Progenitor cell of endocrine pancreas (in vitro differentiated cells): ENCODE measurements at places on chromosomes 11 and 22.

DNA sequence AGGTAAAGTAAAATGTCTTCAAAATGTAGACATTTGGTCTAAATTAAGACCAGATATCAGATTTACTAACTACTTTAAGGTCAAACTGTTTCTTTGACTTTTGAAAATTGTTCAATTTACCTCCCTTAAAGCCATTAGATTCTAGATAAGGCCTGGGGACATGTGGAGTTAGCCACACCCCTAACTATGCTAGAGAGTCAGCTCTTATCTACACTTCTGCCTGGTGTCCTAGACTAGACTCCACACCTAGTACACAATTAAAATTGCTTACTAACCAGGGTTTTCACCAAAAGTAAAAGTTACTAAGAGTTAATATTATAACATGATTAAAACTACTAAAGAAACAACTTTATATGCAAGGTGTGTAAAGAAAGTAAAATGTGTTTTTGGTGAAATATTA, 43.6 kb upstream of the DBX1 start:
- no peak for DNase-seq

DNA sequence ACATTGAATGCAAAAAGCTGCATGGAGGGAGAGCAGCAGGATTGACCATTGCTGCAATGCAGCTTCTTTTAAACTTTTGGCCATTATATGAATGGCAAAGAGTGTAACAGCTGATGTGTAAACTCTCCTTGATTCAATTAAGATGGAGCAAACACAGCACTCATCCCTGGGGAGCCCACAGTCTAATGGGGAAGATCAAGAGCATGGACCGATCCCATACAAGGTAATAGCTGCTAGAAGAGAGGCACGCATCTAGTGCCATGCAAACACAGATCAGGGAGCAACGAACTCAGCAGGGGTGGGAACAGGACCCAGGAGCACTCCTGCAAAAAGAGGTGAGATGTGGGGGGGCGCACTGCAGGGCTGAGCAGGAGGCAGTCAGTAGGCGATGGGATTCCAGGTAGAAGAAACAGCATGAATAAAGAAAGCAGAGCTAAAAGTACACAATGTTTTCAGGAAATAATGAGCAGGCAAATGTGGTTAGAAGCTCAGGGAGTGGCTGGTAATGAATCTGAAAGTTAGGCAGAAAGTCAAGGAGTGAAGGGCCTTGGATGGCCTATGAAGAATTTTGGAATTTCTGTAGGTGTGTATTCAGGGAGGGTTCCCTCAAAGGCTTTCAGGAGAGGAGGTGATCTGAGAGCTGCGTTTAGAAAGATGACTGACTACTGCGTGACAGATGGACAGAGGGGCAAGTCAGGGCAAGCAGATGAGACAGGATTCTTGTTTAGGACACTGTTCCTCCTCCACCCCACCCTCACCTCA, 17.2 kb upstream of the BMAL1 start:
- no peak for DNase-seq

DNA sequence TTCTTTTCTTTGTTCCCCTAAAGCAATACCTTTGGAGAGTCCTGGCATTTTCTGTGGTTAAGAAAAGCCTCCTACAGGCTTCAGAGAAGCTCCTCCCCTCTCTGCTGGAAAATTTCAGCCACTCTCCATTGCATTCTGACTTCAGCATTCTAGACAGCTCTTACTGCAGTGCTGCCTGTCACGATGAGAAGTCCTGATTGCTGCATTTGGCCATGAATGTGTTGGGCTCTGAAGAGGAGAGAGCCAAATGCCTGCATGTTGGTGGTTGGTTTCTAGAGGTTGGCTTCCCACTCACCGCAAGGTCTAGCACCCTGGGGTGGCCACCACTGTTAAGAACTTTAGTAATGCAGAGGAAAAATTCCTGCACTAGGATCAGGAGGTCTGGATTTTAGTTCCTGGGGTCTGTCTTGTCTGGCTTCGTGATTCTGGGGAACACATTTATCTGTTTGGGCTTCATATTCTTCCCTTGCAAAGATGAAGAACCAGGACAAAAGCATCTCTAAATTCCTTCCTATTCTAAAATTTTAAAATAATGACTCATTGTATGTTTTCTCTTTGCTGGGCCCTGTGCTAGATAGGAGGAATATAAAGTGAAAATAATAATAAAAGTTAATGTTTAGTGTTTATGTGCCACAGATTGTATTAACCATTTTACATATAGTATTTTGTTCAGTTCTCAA, 38.1 kb downstream of the COA4 start:
- DNase-seq = no peak

GRCh38 chr22:22547692-22548300, 11.3 kb downstream of the PRAME start:
- DNase-seq = no peak

- DNase-seq = peak; percentile 46
These were observed 90.6 kb downstream of the GAB4 start for GRCh38 chr22:16917144-16918003.

- no peak for DNase-seq
These were observed 6.4 kb downstream of the RBX1 start for GRCh38 chr22:40957601-40958000.

- no peak for DNase-seq
These were observed 197.8 kb upstream of the MTNR1B start for GRCh38 chr11:92771701-92772100.

DNA sequence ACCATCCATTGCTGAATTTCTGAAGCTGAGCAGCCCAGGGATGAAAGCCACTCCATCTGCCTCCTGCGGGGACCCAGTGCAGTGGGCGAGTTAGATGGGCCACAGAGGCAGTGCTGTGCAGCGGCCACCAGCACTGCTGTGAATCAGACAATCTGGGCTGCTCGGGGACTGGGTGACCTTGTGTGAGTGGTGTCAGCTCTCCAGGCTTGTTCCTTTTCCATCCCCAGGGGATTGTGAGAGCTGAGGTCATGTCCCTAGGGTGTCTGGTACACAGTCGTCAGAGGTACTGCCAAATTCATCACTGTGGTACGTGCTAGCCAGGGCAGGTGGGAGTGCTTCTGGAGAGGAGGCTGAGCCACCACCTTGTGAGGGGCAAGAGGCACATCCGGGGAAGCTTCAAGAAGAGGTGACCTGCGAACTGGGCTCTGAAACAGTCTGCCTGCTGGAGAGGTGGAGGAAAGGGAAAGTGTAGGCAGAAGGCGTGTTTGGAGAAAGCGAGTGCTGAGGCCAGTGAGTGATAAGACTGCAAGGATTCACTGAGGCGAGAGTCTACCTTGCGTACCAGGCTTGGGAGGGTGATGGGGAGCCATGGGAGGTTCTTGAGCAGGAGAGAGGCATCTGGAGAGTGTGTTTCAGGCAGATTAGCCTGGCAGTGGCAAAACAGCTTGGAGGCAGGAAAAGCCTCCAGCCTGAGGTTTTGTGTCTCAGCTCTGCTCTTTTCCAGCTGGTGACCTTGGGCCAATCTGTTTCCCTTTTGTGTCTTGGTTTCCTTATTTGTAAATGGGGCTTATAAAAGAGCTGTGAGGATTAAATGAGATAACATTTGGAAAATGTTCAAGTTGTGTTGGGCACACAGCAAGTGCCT, 22.7 kb downstream of the CACNA1I start:
- no peak for DNase-seq

DNA sequence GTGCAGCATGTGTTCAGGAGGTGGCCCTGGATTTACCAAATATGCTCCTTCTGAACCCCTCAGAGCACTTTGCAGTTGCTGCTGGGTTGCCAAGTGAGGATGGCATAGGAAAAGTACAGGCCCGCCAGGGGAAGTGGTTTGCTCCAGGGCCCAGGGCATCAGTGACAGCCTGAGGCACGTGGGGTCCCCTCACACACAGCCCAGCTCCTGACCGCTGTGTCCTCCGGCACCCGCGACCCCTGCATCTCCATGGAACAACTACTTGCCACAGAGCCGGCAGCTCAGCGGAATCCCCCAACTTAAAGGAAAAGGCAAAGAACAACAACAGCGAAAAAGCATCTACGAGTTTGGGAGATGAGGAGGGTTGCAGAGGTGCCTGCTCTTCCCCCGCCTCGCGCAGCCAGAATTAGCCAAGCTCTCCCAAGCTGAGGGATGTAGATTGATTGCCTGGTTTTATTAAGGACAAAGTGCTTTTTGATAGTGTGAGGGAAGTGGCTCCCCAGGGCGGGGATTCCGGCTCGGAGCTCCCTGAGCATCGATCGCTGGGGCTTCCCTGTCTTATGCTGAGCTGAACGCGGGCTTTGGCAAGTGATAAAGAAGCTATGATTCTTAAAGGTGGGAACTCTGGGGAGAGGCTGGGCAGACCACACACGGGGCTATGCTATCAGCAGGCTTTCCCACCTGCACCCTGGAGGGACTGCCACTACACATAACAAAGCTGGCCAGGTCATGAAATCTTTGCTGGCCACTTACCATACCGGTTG, 174.5 kb downstream of the CEP164 start:
- DNase-seq = no peak

DNA sequence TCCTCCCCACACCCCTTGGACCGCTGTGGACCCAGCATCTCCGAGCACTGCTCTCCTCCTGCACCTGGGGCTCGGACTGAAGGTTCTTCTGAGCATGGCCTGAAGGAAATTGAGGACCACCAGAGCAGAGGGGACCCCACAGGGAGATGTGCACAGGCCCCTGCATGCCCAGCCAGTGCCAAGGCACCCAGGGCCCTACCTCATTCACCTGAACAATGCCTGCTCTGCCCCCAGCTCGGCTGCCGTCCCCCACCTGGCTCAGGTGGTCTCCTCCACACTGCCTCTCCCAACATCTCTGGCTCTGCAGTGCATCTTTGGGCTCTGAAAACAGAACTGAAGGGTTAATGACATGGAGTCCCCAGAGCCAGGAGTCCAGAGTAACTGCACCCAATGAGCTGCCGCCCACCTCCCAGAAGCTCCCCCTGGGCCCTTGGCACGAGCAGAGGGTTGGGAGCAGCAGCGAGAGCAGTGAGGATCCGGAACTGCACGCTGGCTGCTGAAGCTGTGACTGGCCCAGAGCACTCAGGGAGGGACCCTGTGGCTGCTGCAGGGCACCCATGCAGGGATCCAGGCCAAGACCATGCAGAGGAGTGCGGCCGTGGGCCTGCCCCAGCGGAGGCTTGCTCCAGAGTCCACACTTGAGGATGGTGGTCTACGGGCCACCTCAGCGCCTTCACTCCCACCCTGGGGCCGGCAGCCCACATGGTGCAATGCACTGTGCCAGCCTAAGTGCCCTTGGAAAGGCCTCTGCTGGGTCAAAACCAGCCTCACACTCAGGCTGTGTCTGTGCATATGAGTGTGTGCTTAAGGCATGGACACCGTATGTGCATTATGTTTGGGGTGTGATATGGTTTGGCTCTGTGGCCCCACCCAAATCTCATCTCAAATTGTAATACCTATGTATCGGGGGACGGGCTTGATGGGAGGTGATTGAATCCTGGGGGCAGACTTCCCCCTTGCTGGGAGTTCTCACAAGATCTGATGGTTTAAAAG, 686.1 kb downstream of the TBC1D22A start:
- DNase-seq = no peak
